CD8-positive, alpha-beta memory T cell (primary cell): ENCODE measurements at places on chromosomes 1 and 21. TPM values are rescaled to one million over a fixed set of nuclear protein-coding genes. Genes with fewer than 3 reads are reported as not detected.

DNA sequence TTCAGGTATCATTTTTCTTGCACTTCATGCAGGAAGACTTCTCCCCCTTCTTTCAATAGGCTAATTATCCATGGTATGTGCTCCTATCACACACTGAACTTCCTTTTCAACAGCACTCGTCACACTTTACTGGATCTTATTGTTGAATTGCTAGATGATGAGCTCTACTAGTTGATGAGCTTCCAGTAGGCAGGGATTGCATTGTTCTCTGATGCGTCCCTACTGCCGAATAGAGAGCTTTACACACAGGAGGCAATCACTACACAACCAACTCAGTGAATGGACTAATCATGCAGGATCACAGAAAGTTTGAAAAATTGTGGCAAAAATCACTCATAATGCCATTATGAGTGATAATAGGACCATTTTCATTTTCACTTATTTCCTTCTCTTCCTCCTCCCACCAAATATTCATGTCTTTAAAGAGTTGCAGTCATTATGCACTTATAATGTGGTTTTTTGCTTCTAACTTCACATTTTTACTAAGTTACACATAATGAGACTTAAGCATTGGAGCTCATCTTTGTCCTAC lies 128.1 kb upstream of the ZNF648 start:
- DNase-seq: no peak

Gene VCAM1
- total RNA-seq: 3.5 TPM

Gene LCE2A
- total RNA-seq: not detected

- DNase-seq: no peak
These were observed 35.8 kb downstream of the C1orf198 start for GRCh38 chr1:230832476-230832875.

Gene CFAP107
- not detected for total RNA-seq

DNA sequence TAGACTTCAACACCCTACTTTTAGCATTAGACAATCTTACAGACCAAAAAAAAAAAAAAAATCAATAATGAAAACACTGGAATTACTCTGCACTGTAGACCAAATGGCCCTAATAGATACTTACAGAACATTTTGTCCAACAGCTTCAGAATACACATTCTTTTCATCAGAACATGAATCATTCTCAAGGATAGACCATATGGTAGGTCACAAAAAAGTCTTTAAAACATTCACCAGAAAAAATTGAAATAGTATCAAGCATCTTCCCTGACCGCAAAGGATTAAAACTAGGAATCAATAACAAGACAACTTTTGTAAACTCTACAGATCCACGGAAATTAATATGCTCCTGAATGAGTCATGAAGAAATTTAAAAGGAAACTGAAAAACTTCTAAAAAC lies 22.5 kb downstream of the ZNF670 start:
- no peak for DNase-seq

Gene GPR52
- total RNA-seq: 0.92 TPM
